ENCODE measurements at places on chromosomes 4 and X.

DNA sequence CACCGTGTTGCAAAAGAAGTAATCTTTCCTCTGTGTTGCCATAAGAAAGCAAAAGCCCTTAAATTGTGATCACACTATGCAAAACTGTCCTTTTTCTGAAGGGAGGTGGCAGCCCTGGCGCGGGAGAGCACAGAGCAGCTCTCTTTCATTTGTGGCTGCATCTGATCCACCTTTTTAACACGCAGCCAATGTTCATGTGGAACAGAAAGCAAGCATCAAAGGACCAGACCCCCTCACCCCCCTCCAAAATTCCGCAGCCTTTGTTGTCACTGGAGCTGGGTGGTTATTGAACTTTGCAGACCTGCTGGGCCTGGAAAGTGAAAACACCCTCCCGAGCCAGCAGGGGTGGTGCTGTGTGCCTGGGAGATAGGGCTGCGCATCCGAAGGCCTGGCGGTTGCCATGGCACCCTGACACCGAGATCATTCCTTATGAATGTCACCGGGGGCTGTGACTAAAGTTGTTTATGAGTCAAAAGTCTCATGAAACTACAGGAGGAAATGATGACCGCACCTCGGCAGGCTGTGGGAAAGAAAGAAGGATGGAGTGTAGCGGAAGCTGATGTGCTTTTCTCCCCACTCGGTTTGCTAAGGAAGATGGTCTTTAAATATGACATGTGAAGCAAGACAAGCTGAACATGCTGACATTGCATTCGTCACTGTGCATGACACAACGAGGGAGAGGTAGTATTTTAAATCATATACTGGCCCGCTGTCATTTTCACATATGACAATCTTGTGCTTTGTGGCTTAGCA lies 367.4 kb downstream of the UNC5C start:
- no peak for DNase-seq

GRCh38 chr4:133151691-133152329 lies 2.7 kb downstream of the PCDH10 start:
- no peak for DNase-seq

DNA sequence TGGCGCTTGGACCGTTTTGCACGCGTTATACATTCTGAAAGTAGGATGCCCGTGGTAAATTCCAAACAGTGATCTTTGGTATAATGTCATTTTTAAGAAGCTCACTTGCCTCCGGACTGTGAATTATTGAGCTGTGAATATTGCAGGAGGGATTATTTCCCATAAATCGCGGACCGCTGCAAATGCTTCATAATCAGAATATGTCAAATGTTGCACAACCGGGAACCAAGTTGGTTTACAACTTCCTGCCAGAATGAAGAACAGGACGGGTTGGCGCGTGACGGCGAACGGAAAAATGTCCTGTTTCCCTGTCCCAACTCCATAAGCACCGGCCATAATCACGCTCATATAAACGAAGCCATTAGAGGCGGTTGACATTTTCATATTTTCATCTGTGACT lies 67.6 kb downstream of the SHOX start:
- DNase-seq = no peak

- DNase-seq = no peak
These were observed 22.2 kb downstream of the PSAPL1 start for GRCh38 chr4:7412554-7412912.

GRCh38 chr4:10203851-10204250 lies 87.3 kb upstream of the WDR1 start:
- no peak for DNase-seq

DNA sequence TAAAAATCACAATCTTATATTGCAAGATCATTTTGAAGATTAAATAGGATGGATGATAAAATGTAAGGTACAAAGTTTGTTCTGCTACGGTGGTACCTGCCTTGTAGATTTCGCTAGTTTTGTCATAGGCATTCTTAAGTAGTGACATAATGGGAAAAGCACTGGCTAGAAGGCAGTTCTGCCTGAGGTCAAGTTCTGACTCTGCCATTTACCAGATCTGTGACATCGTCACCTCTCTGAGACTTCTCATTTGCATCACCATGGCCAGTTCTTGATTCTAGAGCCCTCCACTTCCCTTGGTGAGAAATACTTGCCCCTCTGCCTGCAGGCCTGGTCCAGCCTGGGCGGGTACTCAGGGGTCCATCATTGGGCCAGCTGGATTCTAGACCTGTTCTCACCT lies 85.2 kb downstream of the HS3ST1 start:
- DNase-seq = no peak

- no peak for DNase-seq
These were observed 61.3 kb downstream of the SPINK2 start for GRCh38 chr4:56760183-56760582.

DNA sequence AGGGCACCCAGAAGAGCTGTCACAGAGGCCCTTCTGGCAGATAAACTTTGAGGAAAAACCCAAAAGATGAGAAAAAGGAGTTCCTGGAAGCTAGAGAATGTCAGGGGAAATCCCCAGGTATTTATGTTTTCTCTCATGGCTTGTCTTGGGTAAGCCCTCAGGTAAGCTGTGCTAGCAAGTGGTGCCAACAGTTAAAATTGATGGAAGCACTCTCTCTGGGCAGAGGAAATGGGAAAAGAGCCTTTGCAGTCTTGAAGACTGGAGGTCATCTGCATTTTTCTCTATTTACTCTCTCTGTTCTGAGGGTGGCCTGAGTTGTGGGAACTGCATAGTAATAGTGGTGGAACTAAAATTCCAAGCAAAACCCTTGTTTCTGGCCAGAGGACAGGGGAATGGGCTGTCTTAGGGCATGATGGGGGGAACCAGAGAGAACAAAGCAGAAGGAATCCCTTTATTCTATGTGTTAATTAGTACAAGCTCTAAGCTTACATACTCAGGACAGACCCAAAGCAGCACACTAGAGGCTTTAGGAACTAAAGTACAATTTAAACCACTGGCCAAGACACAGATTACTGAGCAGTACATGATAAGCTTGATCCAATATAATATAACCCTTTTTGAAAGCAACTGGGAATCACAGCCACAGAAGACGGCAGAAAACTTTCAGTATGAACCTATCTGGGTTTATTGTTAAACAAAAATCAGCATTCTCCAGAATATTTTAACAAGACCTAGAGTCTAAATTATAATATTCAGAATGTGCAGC lies 53.3 kb upstream of the SLC10A4 start:
- no peak for DNase-seq

GRCh38 chr4:119100655-119101054 lies 35.0 kb upstream of the MYOZ2 start:
- DNase-seq = no peak

GRCh38 chrX:135437867-135438733 lies 16.4 kb downstream of the SMIM10L2A start:
- DNase-seq = no peak

DNA sequence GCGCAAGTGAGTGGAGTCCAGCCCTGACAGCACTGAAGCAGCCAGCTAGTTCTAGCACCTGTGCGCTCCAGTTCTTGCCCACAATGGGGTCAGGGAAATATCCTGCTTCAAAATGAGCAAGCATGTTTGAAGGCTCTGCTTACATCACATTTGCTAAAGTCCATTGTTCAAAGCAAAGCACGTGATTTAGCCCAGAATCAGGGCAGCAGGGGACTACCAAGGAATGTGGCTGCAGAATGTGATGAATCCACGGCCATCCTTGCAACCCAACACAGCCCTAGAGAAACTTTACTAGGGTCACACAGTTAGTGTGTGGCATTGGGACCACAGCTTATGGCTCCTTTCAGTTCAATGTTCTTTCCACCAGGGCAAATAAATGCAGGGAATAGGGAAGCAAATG lies 47.3 kb upstream of the SMIM31 start:
- no peak for DNase-seq

DNA sequence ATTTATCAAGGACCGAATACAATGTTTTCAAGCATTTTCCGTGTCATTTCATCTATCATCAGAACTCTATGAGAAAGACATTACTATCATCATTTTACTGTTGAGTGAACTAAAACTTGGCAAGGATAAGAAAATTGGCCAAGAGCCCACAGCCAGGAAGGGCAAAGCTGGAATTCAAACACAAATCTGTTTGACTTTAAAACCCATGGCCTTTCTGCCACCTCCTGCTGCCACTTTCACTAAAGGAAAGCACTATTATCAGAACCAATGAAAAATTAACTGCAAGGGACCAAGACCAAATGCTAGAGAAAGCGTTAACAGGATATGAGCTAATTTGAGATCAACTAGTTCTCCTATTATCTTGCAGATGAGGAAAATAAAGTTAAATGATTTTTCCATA lies 2759.2 kb downstream of the ARAP2 start:
- DNase-seq = no peak

DNA sequence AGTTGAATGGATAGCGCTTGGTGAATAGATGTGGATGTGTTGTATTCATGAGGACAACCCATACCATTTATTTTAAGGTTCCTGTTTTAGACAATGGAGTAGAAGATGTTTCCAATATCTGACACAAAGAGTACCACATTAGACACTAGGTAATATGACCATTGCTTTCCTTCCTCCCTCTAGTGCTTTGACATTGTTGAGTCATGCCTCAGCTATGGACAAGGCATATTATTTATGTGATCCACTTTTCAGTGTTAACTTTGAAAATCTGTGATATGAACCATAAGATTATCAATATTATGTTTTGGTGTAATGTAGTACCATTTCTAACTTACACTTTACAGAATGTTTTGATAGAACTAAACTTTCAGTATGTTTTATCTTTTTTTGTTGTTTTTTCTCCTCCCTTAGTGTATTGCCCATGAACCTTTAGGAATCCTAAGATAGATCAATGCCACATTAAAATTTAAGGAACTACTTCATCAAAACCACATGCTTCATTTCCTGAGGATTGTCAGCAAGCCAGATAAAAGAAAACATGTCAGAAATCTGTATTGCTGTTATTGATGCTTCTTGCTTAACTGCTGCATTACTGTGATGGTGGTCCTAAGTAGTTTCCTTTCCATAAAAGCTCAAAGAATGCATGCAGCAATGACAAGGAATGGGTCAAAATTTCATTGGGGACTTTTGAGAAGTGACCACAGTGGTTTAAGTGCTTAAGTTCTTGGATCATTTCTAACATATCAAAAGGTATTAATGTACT lies 105.0 kb downstream of the PCDH7 start:
- no peak for DNase-seq

GRCh38 chrX:42988700-42989099 lies 210.7 kb upstream of the PPP1R2C start:
- DNase-seq = no peak

GRCh38 chrX:53354669-53355068 lies 67.8 kb downstream of the SMC1A start:
- DNase-seq = no peak

GRCh38 chr4:146245246-146245645 lies 30.9 kb downstream of the REELD1 start:
- DNase-seq = no peak

DNA sequence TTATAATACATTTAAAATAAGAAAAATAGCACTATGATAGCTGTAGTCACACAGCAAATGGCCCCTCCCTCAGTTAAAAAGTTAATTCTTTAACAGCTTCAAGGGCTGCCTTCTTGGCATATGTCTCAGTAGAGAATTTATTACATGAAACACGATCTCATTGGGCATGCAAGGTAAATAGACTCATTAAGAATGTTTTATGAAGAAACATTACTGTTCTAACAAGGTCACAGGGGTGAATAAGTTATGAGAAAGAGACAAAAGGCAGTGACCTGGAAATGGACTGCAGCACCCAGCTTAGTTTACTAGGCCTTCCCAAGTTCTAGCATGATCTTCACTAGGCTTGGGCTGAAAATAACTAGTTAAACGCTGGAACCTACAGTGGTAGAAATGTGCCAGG lies 277.7 kb downstream of the NR3C2 start:
- no peak for DNase-seq

GRCh38 chr4:81459228-81459627 lies 12.5 kb downstream of the RASGEF1B start:
- DNase-seq = no peak

DNA sequence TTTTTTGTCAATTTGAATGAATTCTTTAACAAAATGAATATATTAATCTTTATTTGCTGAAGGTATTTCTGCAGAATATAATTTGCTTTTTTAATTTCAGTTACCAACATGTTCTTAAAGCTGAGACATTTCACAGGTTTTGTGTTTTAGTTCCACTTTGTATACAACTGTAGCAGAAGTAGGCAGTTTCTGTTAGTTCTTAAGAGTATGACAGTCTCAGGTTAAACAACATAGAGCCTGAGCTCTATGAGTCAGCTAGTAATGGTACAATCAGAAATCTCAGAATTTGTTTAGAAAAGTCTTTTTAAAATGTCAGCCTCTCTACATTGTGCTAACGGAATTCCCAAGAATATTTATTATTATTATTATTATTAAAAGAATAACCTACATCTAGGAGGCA lies 50.4 kb downstream of the GSTCD start:
- DNase-seq = no peak

- DNase-seq = no peak
These were observed 29.7 kb upstream of the LGI2 start for GRCh38 chr4:25060241-25060962.
